ENCODE measurements at places on chromosomes 1 and 21. TPM values are rescaled to one million over a fixed set of nuclear protein-coding genes. Genes with fewer than 3 reads are reported as not detected.

- DNase-seq: no peak
Measured at GRCh38 chr1:220227393-220227792, 44.9 kb downstream of the RAB3GAP2 start.

- DNase-seq: no peak
Measured at GRCh38 chr1:227424953-227425352, 106.7 kb upstream of the CDC42BPA start.

GRCh38 chr1:209612646-209613399, 29.3 kb downstream of the CAMK1G start:
- no peak for DNase-seq

GRCh38 chr1:111227434-111227833, at the start of gene CHI3L2:
TSS of gene CHI3L2 (plus strand) at chr1:111227713. CDS start at chr1:111227730, 17 bp downstream.
- no peak for DNase-seq

DNA sequence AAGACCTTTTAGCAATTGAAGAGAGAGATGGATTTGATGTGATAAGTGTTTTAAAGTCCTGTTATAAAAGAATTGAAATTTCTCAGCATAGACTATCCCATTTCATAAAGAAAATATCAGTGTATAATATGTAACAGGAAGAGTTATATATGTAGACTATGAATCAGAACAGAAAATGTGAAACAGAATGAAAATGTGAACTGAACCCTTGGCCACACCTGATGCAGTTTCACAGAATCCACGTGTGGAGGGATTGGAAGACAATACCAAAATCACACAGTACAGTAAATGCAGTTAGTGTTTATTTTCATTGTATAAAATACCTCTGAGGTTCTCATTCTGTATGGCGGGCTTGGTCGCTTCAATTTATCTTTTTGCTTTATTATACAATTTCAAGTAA, 9.9 kb upstream of the SLAMF1 start:
- DNase-seq: no peak

AQP10 gene
- not detected for polyA plus RNA-seq

S100A12 gene
- polyA plus RNA-seq: 9.1 TPM

PLA2G4A gene
- polyA plus RNA-seq: 17.9 TPM

TTLL10 gene
- polyA plus RNA-seq: 0.32 TPM

KANK4 gene
- 0.40 TPM for polyA plus RNA-seq

COL8A2 gene
- 1.2 TPM for polyA plus RNA-seq

APCS gene
- not detected for polyA plus RNA-seq

Measured in adrenal gland (tissue), 19 donors.